Suppressor macrophage (primary cell): ENCODE measurements at places on chromosomes 1 and 21.

GRCh38 chr21:45149021-45149420, 74.6 kb downstream of the ADARB1 start:
- DNase-seq = no peak

GRCh38 chr1:108000620-108001111, 35.7 kb upstream of the VAV3 start:
- peak; percentile 11 for DNase-seq

DNA sequence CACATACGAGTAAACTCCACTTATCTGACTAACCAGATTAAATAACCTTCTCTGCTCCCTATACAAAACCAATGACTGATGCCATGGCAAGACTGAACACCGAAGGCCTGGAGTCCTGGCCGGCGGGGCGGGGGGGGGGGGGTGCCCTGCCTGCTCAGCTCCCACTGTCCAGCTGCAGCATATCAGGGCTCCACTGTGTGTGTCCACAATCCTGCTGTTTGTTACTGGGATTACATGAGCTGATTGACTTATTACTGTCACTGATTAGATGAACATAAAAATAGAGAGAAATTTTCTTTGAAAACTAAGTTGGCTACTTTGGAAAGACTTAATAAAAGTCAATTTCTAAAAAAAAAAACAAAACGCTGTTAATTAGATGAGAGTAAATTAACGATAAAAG, 24.9 kb downstream of the TMEM63A start:
- no peak for DNase-seq

- no peak for DNase-seq
Measured at GRCh38 chr1:164575356-164575886, 16.4 kb downstream of the PBX1 start.

DNA sequence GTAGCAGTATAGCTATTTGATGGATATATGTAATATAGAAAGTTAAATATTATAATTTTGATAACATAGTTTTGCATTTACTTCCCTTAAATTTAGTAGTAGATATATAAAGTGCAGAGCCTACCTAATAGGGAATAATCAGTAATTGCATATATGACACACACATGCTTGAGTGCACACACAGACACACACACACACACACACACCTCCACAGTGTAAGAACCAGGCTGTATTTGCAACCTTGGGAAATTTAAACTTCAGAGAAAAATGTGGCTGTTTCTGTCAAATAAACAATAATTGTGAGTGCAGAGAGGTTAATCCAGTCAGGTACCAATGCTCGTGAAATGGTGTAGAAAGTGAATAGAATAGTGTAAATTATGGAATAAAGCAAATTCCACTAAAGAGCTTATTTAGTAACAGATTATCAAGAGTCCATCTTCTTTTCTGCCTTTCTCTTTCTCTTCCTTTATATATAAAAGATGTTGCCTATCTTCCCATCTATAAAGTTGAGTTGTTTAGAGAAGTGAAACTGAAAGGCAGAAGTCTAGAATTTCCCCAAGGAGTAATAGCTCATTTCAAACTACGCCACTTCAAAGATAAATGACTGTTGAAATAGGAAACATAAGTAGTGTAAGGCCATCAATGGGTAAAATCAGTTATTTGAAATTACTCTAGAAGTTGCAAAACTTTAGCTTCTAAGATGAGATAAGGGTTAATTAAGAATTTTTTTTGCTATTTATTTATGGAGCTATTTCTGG, 273.7 kb downstream of the SRGAP2C start:
- peak; percentile 35 for DNase-seq

GRCh38 chr1:248853663-248854375, 5.1 kb downstream of the ZNF692 start:
- DNase-seq = no peak

- DNase-seq = peak; percentile 36
Measured at GRCh38 chr1:212700892-212701819, 1.5 kb upstream of the BATF3 start.

DNA sequence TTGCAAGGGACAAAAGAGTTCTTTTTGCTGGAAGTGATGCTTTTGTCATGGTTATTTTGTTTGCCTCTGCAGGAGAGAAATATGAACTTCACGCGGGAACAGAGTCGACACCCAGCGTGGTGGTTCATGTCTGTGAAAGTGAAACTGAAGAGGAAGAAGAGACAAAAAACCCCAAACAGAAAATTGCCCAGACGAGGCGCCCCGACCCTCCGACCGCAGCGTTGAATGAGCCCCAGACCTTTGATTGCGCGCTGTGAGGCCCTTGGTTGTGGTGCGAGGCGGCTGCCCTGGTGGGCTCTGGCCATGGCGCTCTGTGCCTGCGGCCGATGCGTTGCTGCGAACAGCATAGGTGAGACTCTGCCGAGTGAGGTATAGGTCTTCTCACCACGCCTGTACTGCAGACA, 20.9 kb upstream of the NCMAP start:
- peak; percentile 43 for DNase-seq

DNA sequence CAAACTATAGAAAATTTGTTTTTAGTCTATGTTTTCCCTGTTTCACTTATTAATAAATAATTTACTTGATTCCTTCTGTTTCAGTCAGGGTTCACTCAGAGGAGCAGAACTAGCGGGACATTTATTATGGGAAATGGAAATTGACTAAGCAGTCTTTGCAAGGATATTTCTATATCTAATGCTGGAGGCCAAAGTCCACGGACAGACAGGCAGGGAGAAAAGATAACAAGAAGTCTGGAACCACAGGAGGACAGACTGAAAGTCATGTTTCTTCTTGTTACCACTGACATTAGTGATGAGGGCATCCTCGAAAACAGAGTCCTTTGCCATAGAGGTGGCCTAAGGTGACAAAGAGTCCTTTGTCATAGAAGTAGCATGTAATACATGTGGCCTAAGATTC, 744.5 kb upstream of the TMPRSS15 start:
- DNase-seq = no peak

DNA sequence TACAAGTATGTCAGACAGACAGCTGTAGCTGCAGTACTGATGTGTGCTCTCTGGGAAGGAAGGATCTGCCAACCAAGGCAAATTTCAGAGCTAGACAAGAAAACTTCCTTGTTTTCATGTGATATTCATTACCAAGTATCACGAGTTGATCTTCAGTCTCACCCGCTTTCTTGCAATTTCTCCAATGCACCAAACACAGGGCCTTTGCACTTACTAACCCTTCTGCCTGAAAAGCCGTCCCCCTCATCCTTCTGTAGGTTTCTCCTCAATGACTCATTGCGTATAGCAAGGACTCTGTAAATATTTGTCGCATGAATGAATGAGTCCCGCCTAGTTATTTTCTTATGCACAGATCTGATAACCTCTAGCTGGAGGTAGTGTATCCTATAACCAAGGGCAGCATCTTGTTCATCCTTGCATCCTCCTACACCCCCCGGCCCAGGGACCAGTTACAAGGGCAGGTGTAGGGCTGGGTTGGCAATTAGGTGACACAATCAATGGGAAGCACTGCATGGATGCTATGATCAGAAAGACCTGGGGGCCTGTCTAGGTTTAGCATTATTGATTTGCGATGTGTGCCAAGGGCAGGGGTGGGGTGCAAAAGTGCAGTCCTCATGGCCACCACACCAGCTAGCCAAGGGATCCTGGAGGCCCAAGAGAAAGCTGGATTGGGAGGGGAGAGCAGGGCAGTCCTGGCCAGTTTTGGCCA, 51.4 kb upstream of the GPR157 start:
- peak; percentile 93 for DNase-seq

DNA sequence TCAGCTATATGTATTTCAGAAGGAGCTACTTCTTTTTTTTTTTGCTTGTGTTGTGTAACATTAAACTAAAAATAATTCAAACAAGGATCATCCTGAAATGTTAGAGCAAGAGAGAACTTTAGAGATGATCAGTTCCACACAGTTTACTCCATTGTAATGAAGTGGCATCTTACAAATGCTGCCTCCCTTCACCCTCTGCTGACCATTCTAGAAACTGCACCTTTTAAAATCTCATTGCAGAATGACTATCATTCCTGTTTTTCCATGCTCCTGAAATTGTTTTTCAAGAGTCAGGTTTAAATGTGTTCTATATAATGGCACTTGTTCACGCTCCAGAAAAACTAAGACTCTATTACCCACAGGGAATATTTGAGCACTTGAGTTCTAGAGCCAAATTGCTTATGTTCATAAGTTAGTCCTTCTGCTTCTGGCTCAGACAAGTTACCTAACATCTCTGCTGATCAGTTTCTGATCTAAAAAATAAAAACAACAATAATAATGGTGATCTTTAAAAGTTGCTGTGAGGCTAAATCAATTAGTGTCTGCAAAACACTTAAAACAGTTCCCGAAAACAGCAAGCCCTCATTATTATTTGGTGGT, 21.5 kb upstream of the SLC44A5 start:
- peak; percentile 49 for DNase-seq

DNA sequence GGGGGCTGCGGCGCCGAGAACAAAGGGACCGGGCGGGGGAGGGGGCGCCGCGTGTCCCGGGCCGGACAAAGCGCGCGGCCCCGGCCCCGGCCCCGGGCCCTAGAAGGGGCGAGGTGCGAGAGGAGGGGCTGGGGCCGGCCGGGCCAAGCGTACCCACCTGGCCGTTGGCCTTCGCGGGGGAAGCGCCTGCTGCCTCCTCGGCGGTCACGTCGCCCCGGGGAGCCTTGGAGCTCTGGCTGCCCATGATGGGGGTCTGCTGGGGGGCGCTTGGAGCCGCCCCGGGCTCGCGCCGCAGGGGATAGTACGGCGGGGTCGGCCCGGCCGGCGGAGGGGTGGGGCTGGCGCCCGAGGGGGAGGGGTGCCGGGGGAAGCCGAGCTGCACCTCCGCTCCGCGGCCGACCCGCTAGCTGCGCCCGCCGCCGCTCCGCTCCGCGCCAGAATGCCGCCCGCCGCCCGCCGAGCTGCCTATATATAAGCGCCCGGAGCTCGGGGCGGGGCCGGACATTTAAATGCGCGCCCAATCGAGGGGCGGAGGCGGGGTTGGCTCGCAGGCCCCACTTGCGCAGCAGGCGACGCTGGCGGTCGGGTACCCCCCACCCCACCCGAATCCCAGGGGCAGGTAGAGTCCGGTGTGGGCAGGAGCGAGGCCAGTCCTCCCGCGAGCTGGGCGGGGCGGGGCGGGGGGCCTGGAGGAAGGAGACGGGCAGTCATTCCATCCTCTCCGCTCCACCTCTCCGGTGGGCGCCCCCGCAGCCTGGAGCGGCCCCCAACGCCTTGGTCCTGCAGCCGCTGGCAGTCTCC, at the start of gene MARCKSL1:
Gene MARCKSL1, minus strand, starts transcription at position 444 of the 801 bp plus-strand sequence. Its CDS starts 200 bp downstream, at position 244.
- DNase-seq = peak; percentile 56

- no peak for DNase-seq
Measured at GRCh38 chr1:164644774-164645644, 86.0 kb downstream of the PBX1 start.

GRCh38 chr1:179632868-179633267, 41.2 kb downstream of the TDRD5 start:
- no peak for DNase-seq

- peak; percentile 88 for DNase-seq
Measured at GRCh38 chr1:110542725-110543124, 23.8 kb upstream of the KCNA10 start.

- DNase-seq = peak; percentile 73
Measured at GRCh38 chr1:98761219-98761865, 99.8 kb downstream of the SNX7 start.

GRCh38 chr1:168293356-168293755, 12.7 kb downstream of the TBX19 start:
- DNase-seq = no peak

DNA sequence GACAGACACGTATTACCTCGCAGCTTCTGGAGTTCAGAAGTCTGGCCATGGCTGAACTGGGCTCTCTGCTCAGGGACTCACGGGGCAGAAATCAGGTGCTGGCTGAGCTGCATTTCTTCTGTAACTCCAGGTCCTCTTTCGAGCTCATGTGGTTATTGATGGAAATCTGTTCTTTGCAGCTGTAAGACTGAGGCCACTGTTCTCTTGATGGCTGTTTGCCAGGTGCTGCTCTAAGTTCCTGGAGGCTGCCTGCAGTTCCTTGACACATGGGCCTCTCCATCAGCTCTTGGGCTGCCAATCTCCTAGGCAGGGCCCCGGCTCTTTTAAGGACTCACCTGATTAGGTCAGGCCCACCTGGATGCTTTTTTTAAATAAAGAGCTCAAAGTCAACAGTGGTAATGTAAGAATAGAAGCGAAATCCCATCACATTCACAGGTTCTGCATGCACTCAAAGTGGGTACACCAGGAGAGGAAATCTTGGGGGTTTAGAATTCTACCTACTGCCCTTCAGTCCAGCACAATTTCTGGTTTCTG, 139.1 kb downstream of the KAZN start:
- no peak for DNase-seq
